IMR-90 (cell line): ENCODE measurements at places on chromosomes 3 and 15.

DNA sequence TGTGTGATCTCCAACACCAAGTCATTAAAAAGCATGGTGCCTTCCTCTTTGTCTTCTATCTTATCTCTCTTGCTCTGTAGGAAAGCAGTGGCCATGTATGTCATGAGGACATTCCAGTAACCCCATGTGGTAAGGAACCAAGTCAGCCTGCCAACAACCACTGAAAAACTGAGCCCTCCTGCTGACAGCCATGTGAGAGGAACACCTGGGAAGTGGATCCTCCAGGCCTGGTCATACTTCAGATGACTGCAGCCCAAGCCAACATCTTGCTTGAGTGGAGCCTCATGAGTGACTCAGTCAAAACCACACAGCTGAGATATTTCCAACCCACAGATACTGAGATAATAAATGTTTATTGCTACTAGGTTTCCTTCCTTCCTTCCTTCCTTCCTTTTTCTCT is 597.3 kb downstream of the ZIC1 start:
- peak; percentile 58 for DNase-seq

- DNase-seq, result peak; percentile 89
These were observed at the start of gene RAD18 for GRCh38 chr3:8963137-8963853. RAD18 (minus strand) TSS chr3:8963472; CDS start chr3:8963385, 87 bp downstream.

DNA sequence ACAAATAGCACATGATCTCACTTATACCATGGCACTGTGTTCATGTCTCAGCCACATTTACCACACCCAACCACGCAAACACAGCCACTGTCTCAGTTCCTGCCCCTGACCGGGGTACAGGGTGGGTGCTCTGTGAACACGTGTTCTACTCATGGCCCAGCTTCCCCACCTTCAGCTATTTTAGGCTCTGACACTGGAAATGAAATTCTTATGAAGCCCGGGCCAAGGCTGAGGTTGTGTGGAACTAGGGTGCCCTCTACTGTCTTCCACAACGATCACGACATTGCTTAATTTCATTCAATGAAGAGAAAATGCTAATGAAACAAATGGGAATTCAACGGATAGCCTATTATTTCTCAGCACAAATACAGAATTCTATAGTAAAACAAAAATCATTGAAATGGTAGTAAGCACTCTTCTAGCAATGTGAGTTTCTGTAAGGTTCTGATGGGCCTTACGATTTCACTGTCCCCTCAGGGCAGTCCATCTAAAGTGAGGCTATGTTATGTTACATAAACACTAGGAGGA is 2.1 kb upstream of the GABRA5 start:
- peak; percentile 36 for DNase-seq

- DNase-seq, result no peak
These were observed 6.6 kb upstream of the ATP10A start for GRCh38 chr15:25869701-25870100.

DNA sequence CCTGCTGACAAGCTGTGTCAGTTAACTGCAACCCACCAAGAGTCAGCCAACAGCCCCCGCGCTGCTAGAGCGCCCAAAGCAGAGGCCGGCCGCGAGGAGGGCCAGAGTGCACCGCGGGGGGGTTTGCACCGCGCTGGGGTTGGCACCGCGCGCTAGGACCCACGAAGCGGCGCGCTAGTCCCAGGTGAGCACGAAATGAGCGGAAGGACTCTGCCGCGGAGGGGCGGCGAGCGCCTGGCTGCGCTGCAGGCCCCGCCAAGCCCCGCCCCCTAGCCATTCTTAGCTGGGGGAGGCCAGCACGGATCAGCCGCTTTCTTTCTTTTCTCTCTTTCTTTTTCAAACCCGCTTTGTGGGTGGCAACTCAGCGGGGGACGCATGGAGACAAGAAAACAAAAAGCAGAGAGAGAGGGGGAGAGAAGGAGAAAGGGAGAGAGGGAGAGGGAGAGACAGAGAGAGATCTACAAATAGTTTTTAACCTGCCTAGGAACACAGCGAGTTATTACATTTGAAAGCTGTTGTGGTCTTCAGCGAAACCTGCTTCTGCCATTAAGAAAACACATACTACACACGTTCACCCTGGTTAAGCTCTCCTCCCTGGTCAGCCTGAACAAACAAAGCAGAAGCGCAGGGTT is 6.9 kb upstream of the FOXB1 start:
- no peak for DNase-seq

DNA sequence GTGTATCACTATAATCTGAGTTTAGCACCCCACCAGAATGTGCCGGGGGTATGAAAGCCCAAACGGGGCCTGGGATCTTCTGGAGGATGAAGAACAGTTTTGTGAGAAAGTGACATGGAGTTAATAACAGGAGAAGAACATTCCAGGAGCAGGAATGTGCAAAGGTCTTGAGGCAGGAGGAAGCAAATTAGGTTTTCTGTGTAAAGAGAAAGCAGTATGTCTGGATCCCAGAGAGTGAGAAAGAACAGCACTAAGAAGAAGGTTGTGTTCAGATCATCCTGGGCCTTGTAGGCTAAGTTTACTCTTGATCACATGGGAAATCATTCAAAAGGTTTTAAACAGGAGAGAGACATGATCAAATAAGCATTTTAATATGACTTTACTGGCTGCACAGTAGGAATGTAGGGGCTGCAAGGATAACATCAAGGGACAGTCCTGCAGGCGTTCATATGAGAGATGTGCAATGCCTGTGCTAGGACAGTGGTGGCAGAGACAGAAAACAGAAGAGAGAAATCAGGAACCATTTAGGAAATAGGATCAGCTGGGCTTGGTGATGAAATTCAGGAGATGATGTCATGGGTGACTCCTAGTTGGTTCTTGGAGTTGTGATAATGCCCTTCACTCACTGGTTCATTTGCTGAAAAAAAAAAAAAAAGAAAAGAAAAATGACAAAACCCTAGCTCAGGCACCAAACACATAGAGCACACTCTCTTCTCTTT is 113.5 kb downstream of the TNIK start:
- peak; percentile 53 for DNase-seq

GRCh38 chr15:45425135-45425534 is 46.8 kb upstream of the GATM start:
- peak; percentile 65 for DNase-seq

- no peak for DNase-seq
These were observed 17.5 kb upstream of the RAD18 start for GRCh38 chr3:8980756-8981257.
